ENCODE measurements at places on chromosomes 12 and 14. TPM values are rescaled to one million over a fixed set of nuclear protein-coding genes. Genes with fewer than 3 reads are reported as not detected.

GRCh38 chr14:63393012-63393411 is 74.3 kb upstream of the GPHB5 start:
- no peak overlapping the region for H3K4me3 ChIP-seq
- H3K27ac ChIP-seq, result no peak overlapping the region
- no peak for DNase-seq
- peaks cover 7% of the 10 kb centered on the region for H3K4me1 ChIP-seq

DNA sequence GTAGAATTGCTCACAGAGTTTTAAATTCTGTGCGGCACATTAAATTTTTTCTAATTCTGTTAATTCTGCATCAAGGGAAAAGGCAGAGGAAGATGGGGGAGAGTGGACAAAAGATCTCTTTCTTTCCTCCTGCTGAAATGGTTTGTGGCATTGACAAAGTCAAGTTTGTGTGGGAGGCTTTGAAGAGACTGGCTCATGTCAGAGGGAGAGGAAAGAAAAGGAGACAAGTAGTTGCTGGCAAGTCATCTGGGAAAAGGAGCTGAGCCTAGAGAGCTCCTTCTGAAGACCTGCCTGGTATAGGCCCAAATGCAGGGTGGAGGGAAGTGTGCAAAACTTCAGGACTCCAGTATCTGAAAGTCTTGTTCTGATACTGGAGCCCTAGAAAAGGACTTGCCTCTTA is 36.3 kb downstream of the TTLL5 start:
- no peaks in the 10 kb centered on the region for H3K27me3 ChIP-seq
- no peak overlapping the region for H3K4me3 ChIP-seq
- no peaks in the 10 kb centered on the region for H3K4me1 ChIP-seq
- no peaks in the 10 kb centered on the region for H3K36me3 ChIP-seq
- no peak overlapping the region for H3K27ac ChIP-seq

- H3K36me3 ChIP-seq, result no peaks in the 10 kb centered on the region
- H3K4me3 ChIP-seq, result peak overlapping the region; percentile 85
- H3K27ac ChIP-seq, result peak overlapping the region; percentile 99
- peaks cover 50% of the 10 kb centered on the region for H3K4me1 ChIP-seq
- H3K27me3 ChIP-seq, result no peaks in the 10 kb centered on the region
- no peak for DNase-seq
These were observed 1.5 kb downstream of the CORO1C start for GRCh38 chr12:108729612-108730364.

DNA sequence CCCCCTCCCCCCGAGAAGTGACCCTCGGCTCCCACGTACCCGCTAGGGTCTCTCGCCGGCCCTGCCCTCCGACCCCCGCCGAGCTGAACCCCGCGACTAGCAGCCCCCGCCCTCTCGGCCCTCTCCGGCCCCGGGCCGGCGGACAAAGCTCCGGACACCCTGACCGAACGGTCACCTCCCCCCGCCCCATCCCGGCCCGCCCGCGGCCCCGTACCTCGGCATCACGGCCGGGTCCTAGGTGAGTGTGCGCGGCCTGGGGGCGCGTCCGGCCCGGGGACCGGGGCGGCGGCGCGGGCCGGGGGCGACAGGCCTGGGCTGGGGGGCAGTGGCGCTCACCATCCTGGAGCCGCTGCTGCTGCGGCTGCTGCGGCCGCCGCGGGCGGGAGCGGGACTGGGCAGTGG is at the start of gene FIGNL2:
Gene FIGNL2, minus strand, starts transcription at position 393 of the 402 bp plus-strand sequence. CDS start 26,305 bp downstream, outside the sequence.
- H3K36me3 ChIP-seq, result no peaks in the 10 kb centered on the region
- no peak for DNase-seq
- peak within 1 kb of the TSS; percentile 83 for H3K4me3 ChIP-seq
- no peaks in the 10 kb centered on the region for H3K27me3 ChIP-seq

DNA sequence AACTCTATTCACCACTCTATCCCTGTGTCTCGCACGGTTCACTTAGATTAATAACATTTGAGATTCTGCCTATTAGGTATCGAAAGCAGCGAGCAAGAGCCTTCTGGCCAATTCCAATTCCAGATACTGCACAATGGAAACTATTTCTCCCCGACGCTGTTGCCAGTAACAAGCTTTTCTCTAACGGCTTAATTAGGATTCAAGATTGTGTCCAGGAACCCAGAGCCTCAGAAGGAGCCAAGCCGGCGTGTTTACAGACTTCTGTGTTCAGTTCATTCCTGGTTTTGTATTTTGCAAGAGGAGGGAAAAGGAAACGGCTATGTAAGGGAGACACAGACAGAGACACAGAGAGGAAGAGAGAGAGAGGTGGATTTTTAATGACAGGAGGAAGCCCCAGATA is 185.6 kb downstream of the DICER1 start:
- no peaks in the 10 kb centered on the region for H3K36me3 ChIP-seq
- no peak for DNase-seq
- H3K27ac ChIP-seq, result no peak overlapping the region
- no peaks in the 10 kb centered on the region for H3K27me3 ChIP-seq
- H3K4me1 ChIP-seq, result no peaks in the 10 kb centered on the region

DNA sequence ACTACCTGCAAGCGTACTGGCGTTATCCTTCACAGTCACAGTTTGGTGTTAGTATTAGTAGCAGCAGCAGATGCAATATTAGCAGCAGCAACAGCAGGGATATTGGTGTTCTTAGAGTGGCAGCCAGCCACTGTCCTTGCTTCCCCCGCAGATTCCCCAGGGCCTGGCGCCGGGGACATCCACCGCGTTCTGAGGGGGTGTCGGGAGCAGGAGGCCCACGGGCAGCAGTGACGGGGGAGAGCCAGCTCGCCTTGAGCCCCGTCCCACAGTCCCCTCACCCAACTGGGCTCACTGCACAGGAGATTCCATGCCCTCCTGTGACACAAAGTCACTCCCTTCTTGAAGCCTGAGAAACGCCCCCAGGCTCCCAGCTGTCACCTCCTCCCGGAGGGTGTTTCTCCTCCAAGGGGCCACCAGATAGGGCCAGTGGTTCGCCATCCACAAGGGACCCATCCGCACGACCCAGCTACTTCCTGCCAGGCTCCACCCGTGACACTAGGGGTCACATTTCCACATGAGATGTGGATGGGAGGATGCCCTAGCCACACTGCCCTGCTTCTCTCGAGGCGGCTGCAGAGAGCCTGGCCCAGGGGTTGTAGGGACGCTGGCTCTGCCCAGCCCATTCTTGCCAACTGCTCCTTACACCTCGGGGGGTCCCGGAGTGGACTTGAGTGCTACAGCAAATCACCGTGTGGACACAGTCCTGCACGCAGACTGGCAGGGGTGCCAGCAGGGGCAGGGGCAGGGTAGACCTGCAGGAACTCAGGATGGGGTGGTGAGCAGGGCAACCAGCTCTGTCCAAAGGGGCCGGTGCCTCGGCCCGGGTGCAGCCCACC is 123.1 kb downstream of the PIWIL1 start:
- H3K4me1 ChIP-seq, result no peaks in the 10 kb centered on the region
- no peak overlapping the region for H3K27ac ChIP-seq
- no peaks in the 10 kb centered on the region for H3K27me3 ChIP-seq
- DNase-seq, result no peak
- H3K36me3 ChIP-seq, result no peaks in the 10 kb centered on the region

GRCh38 chr12:105920161-105920684 is 218.5 kb downstream of the NUAK1 start:
- DNase-seq, result no peak
- no peak overlapping the region for H3K27ac ChIP-seq
- H3K36me3 ChIP-seq, result no peaks in the 10 kb centered on the region

DNA sequence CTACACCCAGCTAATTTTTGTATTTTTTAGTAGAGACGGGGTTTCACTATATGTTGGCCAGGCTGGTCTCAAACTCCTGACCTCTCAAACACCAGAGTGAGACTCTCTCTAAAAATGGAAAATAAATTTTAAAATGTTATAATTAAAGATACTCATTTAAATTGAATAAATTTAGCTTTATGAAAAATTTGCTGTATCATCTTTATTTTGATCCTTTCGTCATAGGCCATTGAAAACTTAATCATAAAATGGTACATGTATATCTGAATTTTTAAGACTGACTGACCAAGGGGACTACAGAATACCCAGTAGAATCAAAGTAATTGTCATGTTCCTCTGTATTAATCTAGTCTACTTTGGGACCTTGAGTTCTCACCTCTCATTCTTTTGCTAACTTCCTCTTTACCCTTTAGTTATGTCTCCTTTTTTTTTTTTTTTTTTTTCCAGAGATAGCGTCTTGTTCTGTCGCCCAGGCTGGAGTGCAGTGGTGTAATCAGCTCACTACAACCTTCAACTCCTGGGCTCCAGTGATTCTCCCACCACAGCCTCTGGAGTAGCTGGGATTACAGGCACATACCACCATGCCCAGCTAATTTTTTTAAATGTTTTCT is 9.5 kb downstream of the RAB5B start:
- H3K4me3 ChIP-seq, result no peak overlapping the region
- H3K4me1 ChIP-seq, result no peaks in the 10 kb centered on the region
- no peak overlapping the region for H3K27ac ChIP-seq
- H3K36me3 ChIP-seq, result no peaks in the 10 kb centered on the region

DNA sequence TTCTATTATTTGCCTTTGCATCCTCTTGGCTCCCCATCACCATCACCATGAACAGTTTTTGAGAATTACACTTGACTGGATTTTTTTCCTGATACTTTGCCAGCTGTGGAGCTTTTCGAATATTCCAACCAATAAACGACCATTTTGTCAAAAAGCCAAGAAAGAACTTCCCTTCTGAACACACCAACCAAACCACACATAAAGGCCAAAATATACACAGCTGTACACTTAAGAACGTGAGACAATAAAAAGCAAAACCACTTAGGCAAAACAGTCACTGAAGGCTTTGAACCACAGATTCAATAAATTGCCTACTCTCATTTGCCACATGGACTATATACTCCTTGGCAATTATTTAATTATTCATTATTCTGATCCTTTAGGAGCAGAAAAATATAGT is 1.1 kb downstream of the C14orf93 start:
- peak overlapping the region; percentile 49 for H3K4me3 ChIP-seq
- no peaks in the 10 kb centered on the region for H3K27me3 ChIP-seq
- H3K27ac ChIP-seq, result no peak overlapping the region

- no peaks in the 10 kb centered on the region for H3K36me3 ChIP-seq
- peak; percentile 14 for DNase-seq
- no peaks in the 10 kb centered on the region for H3K27me3 ChIP-seq
- H3K4me3 ChIP-seq, result no peak overlapping the region
These were observed 114.8 kb downstream of the MON2 start for GRCh38 chr12:62581288-62582064.

DNA sequence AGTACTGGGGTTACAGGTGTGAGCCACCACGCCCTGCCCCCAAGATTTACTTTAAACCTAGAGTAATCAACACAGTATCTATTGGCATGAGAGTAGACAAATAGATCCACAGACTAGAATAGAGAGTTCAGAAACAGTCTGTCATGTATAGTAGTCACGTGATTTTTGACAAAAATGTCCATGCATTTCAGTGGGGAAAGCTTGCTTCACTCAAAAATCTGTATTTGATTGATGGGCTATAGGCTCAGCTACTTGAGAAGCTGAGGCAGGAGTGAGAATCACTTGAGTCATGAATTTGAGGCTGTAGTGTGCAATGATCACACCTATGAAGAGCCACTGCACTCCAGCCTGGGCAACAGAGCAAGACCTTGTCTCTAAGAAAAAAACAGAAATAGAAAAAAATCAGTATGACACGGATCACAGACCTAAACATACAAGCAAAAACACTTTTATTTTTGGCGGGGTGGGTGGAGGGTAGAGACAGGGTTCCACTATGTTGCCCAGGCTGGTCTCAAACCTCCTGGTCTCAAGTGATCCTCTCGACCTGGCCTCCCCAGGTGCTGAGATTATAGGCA is 7.6 kb upstream of the ORAI1 start:
- H3K4me1 ChIP-seq, result peaks cover 8% of the 10 kb centered on the region
- no peaks in the 10 kb centered on the region for H3K36me3 ChIP-seq
- H3K27me3 ChIP-seq, result no peaks in the 10 kb centered on the region
- no peak for DNase-seq
- H3K27ac ChIP-seq, result peak overlapping the region; percentile 64
- H3K4me3 ChIP-seq, result no peak overlapping the region

DNA sequence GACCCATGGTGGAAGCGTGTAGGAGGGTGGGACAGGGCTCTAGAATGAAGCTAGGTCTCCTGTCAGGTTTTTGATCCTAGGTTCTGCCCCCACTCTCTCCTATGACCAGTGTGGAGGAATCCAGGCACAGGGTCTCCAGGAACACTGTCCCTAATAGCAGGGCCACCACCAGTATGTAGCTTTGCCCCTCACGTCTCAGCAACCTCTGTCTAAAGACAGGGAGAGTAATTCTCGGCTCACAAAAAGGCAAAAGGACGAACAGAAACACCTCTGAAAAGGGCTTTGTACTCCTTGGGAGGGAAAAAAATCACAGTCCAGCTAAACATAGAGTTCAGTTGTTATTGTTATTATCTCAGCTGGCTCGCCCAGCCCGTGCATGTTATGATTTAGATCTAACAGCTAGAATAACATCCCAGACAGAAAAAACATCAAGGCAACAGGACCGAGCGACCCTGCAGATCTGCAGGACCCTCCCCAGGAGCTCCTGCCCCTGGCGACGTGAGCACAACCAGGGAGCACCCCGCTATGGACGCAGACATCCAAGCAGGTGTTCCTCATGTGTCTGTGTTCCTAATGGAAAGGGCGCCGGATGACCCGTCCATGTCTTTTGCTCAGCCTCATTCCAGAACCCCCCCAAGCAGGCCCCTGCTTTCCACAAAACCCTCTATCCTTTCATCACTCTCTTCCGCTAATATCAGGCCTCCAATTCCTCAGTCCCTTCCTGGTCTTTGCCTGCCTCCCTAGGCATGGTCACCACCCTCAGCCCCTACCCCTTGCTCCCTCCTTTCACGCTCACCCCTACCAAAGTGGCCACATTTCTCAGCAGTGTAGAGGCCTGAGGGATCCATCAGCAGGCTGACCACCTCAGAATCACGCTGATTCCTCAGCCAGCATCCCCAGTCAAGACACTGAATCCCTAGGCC is 14.2 kb upstream of the SLC6A12 start:
- no peak for DNase-seq
- H3K36me3 ChIP-seq, result no peaks in the 10 kb centered on the region
- no peak overlapping the region for H3K27ac ChIP-seq
- no peaks in the 10 kb centered on the region for H3K27me3 ChIP-seq
- no peak overlapping the region for H3K4me3 ChIP-seq

CCDC38 gene
- total RNA-seq, result not detected

DNA sequence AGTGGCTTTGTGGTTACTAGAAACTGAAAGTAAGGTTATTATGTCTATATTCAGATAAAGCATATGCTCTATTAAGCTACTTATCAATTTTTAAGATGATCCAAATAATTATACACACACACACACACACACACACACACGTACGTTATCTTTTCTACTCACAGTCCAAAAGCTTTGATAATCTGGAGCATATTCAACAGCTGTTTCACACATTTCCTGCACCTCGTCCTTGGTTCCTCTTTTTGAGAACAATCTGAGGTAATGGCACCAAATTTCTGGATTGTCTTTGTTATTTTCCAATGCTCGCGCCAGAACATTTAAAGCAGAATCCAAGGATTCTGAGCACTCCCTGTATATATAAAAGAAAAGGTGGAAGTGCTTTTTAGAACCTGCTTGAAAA is 37.5 kb downstream of the ZFC3H1 start:
- no peak overlapping the region for H3K4me3 ChIP-seq
- peaks cover 1% of the 10 kb centered on the region for H3K36me3 ChIP-seq
- no peaks in the 10 kb centered on the region for H3K27me3 ChIP-seq
- H3K4me1 ChIP-seq, result no peaks in the 10 kb centered on the region
- peak overlapping the region; percentile 26 for H3K27ac ChIP-seq
